GM03348 (cell line): ENCODE measurements at places on chromosomes 2 and 18.

GRCh38 chr18:51890762-51891161, 449.2 kb upstream of the DCC start:
- no peak for DNase-seq

DNA sequence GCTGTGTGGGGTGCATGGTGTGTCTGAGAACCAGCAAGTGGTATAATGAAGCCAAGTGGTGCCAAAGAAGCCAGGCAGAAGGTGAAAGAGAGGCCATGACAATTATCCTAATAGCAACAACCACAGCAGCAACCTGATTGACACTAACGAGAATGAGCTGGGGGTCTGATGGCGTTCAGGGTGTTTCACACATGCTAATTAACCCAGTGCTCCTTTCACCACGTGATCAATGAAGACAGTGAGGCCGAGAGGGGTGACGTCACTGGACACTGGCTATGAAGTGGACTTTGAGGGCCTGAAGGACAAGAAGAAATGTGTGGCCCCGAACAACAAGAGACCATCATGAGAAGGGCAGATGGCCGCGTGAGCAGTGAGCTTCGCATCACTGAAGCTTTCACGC, 364.4 kb upstream of the ID2 start:
- DNase-seq, result no peak

DNA sequence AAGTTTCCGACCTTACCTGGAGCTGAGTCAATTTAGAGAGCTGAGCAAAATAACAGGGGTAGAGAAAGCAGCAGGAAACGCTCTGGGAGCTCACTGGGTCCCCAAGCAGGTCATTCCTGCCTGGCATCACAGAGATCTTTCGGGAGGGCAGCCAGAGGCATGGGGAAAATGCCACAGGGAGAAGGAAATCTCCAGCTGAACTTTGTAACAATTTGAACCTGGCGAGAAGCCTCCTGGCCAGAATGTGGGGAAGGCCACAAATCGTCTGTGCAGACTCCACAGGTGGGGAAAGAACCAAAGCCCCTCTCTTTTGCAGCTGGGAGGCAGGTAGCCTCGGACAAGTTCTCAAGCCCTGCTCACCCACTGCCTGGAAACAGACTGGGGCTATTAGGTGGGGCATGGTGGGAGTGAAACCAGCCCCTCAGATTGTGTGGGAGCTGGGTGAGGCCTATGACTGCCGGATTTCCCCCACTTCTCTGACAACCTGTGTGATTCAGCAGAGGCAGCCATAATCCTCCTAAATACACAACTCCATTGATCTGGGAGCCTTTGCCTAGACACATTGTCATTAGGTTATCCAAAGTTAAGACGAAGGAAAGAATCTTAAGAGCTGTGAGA, 53.9 kb downstream of the INO80D start:
- no peak for DNase-seq

GRCh38 chr18:58547864-58548263, 81.0 kb downstream of the ALPK2 start:
- no peak for DNase-seq

- no peak for DNase-seq
These were observed 289.7 kb downstream of the MYT1L start for GRCh38 chr2:2041256-2041824.

DNA sequence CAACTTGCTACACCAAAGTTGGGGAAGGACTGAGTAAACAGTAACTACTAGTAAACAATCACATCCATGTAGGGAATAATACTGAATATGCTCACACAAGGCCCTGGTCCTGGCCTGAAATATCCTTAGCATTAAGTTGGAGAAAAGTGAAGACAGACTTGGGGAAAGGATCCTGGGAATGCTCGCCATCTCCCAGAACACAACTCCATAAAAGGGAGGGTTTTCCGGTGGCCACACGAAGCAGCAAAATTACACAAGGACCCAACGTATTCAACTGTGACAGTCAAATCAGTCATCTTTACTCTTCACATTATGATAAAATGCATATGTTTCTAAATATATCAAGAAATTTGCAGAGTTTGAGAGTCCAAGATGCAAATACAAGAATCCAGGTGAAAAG, 7.3 kb downstream of the NEMP2 start:
- no peak for DNase-seq

GRCh38 chr2:80395251-80395650, 90.7 kb upstream of the LRRTM1 start:
- DNase-seq, result no peak

- no peak for DNase-seq
These were observed 124.4 kb downstream of the TMEM163 start for GRCh38 chr2:134594399-134594798.

DNA sequence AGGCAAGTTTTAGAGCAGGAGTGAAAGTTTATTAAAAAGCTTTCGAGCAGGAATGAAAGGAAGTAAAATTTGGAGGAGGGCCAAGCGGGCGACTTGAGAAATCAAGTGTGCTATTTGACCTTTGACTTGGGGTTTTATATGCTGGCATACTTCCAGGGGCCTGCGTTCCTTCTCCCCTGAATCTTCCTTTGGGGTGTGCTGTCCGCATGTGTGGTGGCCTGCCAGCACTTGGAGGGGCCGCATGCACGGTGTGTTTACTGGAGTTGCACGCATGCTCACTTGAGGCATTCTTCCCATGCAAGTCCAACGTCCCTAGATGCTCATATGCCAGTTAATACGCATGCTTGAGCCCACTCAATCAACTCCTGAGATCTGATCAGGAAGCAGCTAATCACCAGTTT, 78.3 kb upstream of the MAP4K4 start:
- DNase-seq, result no peak

GRCh38 chr18:12093520-12094257, at the start of gene ANKRD62:
Gene ANKRD62, plus strand, starts transcription at chr18:12093843. Its CDS starts 175 bp downstream, at chr18:12094018.
- no peak for DNase-seq

- DNase-seq, result no peak
These were observed 145.3 kb upstream of the ZNF521 start for GRCh38 chr18:25497151-25497794.

DNA sequence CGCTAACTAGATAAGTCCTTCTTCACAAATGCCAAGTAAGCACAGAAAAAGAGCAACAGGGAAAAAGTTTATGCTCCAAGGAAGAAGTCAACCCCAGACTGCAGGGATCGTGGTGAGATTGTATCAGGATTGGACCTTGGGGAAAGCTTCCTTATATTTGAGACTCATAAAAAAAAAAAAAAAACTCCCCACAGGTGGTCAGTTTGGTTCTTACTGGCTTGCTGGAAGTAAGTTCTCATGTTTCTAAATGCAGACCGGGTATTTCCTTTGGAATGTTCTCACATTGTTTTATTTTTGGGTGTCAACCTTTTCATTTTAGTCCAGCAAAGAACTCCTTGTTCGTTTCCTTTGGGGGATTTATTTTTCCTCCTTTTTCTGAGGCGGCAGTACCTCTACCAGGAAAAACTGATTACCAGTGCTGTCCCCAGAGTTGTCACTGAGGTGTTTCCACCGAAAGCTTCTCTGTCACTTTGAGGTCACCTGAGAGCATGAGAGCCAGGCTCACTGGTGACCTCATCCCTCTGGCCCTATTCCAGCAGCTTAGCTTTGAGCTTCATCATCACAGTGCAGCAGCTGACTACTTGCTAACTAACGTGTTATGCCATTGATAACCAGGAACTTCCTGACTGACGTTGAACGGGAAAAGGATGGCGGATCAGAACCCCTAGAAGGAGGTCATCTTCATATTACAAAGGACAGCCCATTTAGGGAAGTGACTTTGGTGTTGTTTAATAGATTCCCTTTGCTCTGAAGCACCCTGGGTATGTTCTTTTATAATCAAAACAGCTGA, 16.8 kb upstream of the ATP8B1 start:
- peak; percentile 43 for DNase-seq

DNA sequence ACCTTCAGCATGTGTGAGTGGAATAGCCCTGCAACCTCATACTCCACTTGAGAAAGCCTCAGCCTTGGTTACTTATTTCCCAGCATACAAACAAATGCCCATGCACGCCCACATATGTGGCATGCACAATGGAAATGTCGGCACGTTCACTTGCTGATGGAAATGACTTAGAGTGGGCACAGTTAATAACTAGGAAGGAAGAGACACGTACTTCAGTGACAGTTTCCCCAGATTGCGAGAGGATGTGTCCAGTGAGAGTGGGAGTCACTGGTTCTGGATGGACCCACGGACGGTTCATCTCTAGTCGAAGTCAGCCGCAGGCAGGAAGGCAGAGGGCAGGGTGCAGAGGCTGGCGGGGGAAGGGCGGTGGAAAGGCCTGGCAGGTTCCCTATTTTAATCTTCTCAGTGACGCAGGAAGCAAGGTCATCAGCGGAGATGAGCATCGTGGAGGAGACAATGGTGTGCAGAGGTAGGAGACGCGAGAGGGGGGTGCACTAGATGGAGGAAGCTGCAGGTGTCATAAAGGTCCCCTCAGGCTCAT, 350.7 kb upstream of the MYT1L start:
- DNase-seq, result no peak

DNA sequence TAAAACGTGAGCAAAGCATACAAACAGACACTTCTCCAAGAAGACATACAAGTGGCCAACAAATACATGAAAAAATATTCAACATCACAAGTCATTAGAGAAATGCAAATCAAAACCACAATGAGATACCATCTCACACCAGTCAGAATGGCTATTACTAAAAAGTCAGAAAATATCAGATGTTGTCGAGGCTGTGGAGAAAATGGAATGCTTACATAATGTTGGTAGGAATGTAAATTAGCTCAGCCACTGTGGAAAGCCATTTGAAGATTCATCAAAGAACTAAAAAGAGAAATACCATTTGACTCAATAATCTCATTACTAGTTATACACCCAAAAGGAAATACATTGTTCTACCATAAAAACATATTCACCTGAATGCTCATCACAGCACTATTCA, 825.7 kb downstream of the SUCLG1 start:
- DNase-seq, result no peak

GRCh38 chr18:74928194-74928968, 280.6 kb downstream of the PTGR3 start:
- DNase-seq, result no peak

DNA sequence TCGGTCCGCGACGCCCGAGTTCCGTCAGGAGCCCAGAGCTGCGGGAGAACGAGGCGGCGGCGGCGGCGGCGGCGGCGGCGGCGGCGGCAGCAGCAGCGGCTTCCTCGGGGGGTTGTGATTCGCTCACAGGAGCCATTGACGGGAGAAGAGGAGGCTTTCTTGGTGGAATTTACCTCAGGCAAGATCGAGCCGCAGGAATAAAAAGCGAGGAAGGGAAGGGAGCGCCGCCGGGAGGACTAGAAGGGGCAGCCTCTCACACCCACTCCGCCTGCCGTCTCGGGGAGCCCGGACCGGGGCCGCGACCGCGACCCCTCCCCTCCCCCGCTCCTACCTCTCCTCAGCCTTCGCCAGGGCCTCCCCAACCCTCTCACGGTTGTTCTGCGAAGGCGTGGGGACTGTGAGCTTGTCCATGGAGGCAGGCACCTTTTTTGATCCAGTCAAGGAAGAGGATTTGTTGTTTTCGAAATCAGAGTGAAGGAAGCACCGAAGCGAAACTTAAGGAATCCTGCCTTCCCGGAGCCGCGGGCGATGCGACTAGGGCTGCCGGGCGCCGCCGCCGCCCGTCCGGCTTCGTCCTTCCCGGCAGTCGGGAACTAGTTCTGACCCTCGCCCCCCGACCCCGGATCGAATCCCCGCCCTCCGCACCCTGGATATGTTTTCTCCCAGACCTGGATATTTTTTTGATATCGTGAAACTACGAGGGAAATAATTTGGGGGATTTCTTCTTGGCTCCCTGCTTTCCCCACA, 506 bp downstream of the BMPR2 start:
- DNase-seq, result peak; percentile 54

DNA sequence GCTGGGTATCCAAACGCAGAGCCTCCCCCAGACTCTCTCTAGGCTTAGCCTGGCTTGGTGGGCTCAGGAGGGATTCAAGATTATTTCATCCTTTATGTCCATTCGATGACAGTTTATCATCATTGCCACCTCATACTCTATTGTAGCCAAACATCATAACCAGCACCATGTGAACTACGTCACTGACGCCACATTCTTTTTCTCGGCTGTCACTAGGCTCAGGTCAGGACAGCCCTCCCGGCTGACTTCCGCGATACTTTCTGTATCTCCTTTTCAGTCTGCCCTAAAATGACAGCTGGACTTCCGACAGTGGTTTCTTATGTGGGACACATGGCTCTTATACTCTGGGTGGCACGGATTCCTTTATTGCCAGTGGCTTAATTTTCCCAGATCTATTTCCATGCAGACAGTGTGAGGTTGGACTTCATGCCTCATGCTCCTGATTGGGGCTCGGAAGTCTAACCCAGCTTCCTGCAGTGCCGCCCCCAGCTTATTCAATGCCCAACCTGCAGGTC, 39.8 kb upstream of the SMIM21 start:
- no peak for DNase-seq

GRCh38 chr2:204776781-204777559, 231.7 kb downstream of the PARD3B start:
- peak; percentile 25 for DNase-seq

GRCh38 chr2:145687442-145688134, 1167.7 kb upstream of the ZEB2 start:
- DNase-seq, result no peak

DNA sequence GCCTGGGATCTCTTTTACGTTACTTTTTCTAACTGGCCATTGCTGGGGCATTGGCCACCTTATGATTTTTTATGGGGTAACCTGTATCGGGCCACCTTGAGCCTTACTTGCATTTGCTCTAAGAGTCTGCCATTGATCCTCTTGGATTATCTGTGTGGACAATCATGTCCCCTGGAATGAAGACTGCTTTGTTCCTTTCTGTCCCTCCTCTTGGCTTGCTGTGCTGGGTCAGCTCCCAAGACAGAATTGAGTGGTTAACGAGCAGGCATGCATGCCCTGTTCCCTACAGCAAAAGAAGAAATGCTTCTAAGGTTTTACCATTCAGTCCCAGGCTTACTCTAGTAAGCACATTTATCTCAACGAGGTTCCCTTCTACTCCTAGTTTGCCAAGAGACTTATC, 46.3 kb downstream of the MAL start:
- DNase-seq, result no peak

GRCh38 chr2:200258881-200259576, 47.5 kb upstream of the SPATS2L start:
- DNase-seq, result no peak

DNA sequence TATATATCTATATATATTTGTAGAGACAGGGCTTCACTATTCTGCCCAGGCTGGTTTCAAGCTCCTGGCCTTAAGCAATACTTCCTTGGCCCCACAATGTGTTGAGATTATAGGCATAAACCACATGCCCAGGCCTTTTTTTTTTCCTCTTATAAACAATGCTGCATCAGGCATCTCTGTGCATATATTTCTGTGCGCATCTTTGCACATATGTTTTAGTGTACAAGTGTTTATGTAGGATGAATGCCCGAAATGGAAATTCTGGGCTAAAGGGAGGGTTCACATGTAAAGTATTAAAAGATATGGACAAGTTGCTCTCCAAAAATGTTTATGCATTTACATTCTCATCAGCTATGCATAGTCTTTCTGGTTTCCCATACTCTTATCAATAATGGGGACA, 183.2 kb upstream of the SPRED2 start:
- DNase-seq, result no peak

DNA sequence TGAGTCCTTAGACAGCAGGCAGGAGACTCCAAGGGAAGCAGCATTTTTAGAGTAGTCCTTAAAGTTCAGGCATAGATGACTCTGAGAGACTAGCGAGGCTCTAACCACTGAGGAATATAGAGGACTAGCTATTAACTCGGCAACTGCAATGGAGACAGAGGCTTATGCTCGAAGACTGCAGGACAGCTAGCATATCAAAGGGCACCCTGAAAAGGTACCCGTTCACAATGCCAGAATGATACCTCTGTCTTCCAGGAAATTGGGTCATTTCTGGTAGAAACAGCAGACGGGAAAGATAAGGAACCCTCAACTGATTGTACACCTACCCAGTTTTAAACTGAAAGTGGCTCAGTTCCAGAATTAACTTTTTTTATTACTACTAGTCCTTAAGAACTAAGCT, 1204.0 kb upstream of the ZEB2 start:
- DNase-seq, result no peak
